ENCODE measurements at places on chromosomes 4 and X. TPM values are rescaled to one million over a fixed set of nuclear protein-coding genes. Genes with fewer than 3 reads are reported as not detected.
A peak's percentile ranks its signal among the peaks of the same experiment; 100 is the strongest.

Gene ZMAT1
- 0.51 TPM for total RNA-seq

Gene CYSLTR1
- 0.50 TPM for total RNA-seq

Gene C4orf36
- total RNA-seq: 2.8 TPM

DNA sequence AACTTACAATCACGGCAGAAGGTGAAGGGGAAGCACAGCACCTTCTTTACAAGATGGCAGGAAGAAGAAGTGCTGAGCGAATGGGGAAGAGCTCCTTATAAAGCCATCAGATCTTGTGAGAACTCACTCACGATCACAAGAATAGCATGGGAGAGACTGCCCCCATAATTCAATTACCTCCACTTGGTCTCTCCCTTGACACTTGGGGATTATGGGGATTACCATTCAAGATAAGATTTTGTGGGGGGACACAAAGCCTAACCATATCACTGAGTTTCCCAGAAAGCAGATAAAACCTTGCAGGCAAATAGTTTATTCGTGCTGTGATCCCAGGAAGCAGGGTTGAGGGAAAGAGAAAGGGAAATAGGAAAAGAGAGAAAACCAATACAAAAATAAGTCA lies 69.0 kb upstream of the GYPA start:
- no peak for DNase-seq

GRCh38 chrX:40237731-40238178 lies 140.0 kb upstream of the BCOR start:
- no peak for DNase-seq

- peak; percentile 86 for DNase-seq
Observed at GRCh38 chr4:47071901-47072341, 40.6 kb downstream of the GABRB1 start.

Gene SLC25A4
- total RNA-seq: 9.0 TPM

Gene CXCL8
- 1.3 TPM for total RNA-seq

- DNase-seq: peak; percentile 64
Observed at GRCh38 chr4:3302173-3302785, 9.5 kb downstream of the RGS12 start.

DNA sequence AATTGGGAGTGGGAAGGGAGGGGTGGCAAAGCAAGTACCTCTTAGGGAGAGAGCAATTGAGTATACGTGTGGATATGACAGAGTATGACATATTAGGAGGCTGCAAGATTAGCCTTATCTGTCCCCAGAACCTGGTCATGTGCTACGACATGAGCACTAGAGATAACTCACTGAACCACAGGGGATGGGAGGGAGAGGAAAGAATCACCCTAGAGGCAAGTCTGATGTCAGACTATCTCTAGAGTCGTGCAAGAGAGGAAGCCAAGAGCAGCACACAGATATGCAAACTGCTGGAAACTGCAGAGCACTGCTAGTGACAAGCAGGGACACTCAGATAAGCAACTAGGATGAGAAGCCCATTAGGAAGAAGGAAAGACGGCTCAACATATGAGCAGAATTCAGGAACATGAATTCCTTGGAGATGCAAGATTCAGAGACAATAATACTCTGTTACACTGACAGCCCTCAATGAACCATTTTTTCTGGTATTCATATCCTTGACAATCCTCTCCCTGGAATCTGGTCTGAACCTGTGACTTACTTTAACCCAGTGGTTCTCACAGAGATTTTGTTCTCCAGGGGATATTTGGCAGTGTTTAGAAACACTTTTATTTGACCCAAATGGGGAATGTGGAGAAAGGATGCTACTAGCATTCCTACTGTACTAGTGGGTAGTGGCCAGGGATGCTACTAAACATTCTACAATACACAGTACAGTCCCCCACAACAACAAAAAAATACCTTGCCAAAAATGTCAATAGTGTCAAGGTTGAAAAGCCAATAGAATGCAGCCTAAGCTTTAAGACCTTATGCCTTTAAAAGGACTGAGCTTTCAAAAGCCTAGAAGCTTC lies 84.0 kb upstream of the BMP2K start:
- no peak for DNase-seq

DNA sequence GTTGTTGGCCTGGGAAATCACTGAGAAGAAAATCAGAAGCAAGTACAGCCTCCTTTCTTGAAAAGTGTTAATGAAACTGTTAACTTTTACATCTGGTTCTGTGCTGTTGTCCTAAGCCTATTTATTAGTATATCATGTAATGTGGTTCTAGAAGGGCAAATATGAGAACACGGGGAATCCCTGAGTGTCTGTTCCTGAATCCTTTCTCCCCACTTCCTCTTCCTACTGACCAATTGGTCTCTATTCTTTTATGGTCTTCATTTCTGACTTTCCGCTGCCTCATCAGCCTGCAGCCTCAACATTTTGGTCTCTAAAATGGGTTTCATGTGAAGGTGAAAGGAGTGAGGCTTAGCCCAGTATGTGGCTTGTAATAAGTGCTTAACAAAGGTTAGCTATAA lies 159.9 kb upstream of the MAMLD1 start:
- DNase-seq: no peak

- no peak for DNase-seq
Observed at GRCh38 chrX:8729811-8730210, 2.1 kb downstream of the ANOS1 start.

Data from fibroblast of lung (primary cell).